Endothelial cell (in vitro differentiated cells): ENCODE measurements at places on chromosomes 13 and 19.

DNA sequence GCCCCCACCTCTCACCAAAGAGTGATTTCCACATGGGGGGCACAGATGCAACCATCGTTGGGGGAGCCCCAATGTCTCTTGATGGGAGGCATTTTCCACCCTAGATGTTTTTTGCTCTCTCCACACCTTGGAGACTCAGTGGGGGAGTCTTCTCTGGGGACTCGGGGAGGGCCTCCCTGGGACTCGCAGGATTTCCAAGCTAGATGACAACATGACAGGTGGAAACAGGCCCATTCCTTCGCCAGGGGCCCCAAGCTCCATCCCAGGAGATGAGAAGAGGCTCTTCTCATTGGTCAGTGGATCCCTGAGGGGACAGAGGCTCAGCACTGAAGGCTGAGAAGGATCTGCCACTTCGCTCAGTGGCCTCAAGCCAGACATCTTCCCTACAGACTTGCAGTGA is 12.7 kb upstream of the KIR2DL4 start:
- H3K4me3 ChIP-seq = no peak overlapping the region
- H3K4me1 ChIP-seq = no peaks in the 10 kb centered on the region
- H3K36me3 ChIP-seq = peaks cover 25% of the 10 kb centered on the region
- no peak overlapping the region for H3K27ac ChIP-seq
- DNase-seq = no peak

- peaks cover 15% of the 10 kb centered on the region for H3K4me1 ChIP-seq
- DNase-seq = no peak
- peaks cover 12% of the 10 kb centered on the region for H3K36me3 ChIP-seq
- peaks cover 14% of the 10 kb centered on the region for H3K27me3 ChIP-seq
Measured at GRCh38 chr19:41223431-41224234, 4.6 kb downstream of the AXL start.

DNA sequence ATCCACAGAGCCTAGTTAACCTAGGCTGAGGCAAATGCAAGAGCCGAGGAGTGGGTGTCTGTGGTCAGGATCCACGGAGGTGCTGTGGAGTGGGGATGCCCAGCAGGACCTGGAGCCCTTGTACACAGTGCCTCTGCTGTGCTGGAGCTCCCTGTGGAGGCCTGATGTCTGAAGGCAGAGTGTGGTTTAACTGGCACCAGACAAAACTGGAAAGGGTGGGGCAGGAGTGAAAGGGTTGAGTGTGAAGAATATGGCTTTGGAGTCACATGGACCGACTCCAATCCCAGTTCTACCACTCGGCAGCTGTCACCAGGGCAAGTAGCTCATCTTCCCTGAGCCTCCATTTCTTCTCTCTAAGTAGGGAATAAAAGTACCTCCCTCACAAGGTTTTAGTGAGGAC is 60.3 kb upstream of the GPR12 start:
- no peak overlapping the region for H3K4me3 ChIP-seq
- no peak overlapping the region for H3K27ac ChIP-seq
- H3K36me3 ChIP-seq = peaks cover 3% of the 10 kb centered on the region
- no peak for DNase-seq

DNA sequence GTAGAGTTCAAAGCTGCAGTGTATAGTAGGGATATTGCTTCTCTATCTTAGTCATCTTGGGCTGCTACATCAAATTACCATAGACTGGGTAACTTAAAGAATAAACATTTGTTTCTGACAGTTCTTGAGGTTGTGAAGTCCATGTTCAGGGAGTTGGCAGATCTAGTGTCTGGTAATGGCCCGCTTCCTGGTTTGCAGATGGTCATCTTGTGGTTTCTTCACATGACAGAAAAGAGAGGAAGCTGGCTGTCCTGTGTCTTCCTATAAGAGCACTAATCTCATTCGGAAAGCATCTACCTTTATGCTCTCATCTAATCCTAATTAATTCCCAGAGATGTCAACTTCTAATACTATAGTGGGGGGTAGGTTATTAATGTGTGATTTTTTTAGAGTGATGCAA is 6.2 kb downstream of the ZNF763 start:
- H3K4me1 ChIP-seq = no peaks in the 10 kb centered on the region
- H3K4me3 ChIP-seq = no peak overlapping the region
- H3K27ac ChIP-seq = no peak overlapping the region

DNA sequence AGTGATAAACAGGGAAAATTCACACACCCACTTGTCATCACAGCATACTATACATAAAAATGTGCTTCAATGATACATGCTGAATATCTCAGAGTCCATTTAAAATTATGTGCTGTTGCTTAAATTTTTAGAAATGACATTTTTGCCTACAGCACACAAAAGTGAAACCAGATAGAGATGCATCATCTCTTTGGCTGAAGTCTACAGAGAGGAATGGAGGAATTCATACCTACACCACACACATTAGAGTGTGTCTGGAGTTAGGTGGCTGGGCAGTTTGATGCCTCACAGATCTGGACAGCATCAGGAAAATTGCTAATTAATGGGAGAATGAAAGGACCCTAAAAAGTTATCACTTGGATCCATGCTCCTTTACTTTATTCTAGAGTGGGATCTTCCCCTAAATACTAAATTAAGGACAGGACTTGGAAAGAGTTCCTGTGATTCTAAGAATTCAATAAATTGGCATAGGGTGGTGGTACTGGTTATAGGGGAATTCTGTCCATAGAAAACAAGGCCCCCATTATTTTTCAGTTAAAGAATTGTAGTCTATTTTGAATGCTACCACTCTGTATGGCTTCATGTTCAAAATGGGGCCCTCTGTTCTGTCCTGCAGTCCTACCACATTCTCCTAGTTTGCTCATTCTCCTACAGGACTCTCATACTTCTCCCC is 41.3 kb downstream of the RCBTB2 start:
- peak overlapping the region; percentile 22 for H3K27ac ChIP-seq
- H3K4me3 ChIP-seq = peak overlapping the region; percentile 52
- peaks cover 3% of the 10 kb centered on the region for H3K27me3 ChIP-seq
- no peak for DNase-seq

DNA sequence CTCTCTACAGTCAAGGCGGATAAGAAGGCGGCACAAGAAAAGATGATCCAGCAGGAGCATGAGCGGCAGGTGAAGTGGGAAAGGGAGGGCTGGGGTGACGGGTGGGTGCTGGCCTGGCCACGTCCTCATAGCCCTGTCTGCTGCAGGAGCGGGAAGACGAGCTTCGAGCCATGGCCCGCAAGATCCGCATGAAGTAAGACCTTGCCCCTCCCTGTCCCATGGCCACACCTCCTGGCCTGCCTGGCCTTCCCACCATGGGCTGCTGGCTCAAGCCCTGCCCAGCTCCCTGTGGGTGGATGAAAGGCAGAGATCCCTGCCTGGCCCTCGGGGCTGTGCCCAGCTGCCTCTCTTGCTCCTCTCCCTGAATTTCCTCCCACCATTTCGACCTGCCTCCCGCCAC is 7.2 kb downstream of the ZNF296 start:
- peaks cover 25% of the 10 kb centered on the region for H3K36me3 ChIP-seq
- no peaks in the 10 kb centered on the region for H3K4me1 ChIP-seq
- peaks cover 2% of the 10 kb centered on the region for H3K27me3 ChIP-seq

- no peak overlapping the region for H3K27ac ChIP-seq
- no peaks in the 10 kb centered on the region for H3K27me3 ChIP-seq
- no peak overlapping the region for H3K4me3 ChIP-seq
- no peak for DNase-seq
- peaks cover 8% of the 10 kb centered on the region for H3K4me1 ChIP-seq
- H3K36me3 ChIP-seq = no peaks in the 10 kb centered on the region
Measured at GRCh38 chr13:48144413-48145035, 49.6 kb upstream of the MED4 start.

- H3K27me3 ChIP-seq = peaks cover 12% of the 10 kb centered on the region
- peaks cover 10% of the 10 kb centered on the region for H3K4me1 ChIP-seq
- H3K27ac ChIP-seq = no peak overlapping the region
- H3K36me3 ChIP-seq = no peaks in the 10 kb centered on the region
- no peak overlapping the region for H3K4me3 ChIP-seq
Measured at GRCh38 chr19:4744451-4745174, 21.0 kb upstream of the DPP9 start.

- peaks cover 3% of the 10 kb centered on the region for H3K4me1 ChIP-seq
- H3K36me3 ChIP-seq = peaks cover 29% of the 10 kb centered on the region
- H3K27me3 ChIP-seq = peaks cover 7% of the 10 kb centered on the region
- no peak for DNase-seq
Measured at GRCh38 chr19:56291867-56292266, 19.3 kb downstream of the EDDM13 start.

GRCh38 chr13:79772811-79773210 is 291.9 kb downstream of the NDFIP2 start:
- no peaks in the 10 kb centered on the region for H3K36me3 ChIP-seq
- no peak overlapping the region for H3K27ac ChIP-seq
- DNase-seq = no peak
- H3K4me1 ChIP-seq = no peaks in the 10 kb centered on the region
- no peaks in the 10 kb centered on the region for H3K27me3 ChIP-seq

DNA sequence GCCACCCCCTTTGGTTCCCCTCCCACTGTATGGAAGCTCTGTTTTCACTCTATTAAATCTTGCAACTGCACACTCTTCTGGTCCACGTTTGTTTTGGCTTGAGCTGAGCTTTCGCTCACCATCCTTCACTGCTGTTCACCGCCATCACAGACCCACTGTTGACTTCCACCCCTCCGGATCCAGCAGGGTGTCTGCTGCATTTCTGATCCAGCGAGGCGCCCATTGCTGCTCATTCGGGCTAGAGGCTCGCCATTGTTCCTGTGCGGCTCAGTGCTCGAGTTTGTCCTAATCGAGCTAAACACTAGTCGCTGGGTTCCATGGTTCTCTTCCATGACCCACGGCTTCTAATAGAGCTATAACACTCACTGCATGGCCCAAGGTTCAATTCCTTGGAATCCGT is 42.7 kb downstream of the ACTN4 start:
- peak overlapping the region; percentile 70 for H3K27ac ChIP-seq
- H3K4me3 ChIP-seq = no peak overlapping the region
- H3K27me3 ChIP-seq = peaks cover 10% of the 10 kb centered on the region

GRCh38 chr13:28375250-28375930 is 119.5 kb downstream of the FLT1 start:
- H3K4me1 ChIP-seq = peaks cover 18% of the 10 kb centered on the region
- DNase-seq = no peak
- H3K4me3 ChIP-seq = peak overlapping the region; percentile 4
- peaks cover 64% of the 10 kb centered on the region for H3K36me3 ChIP-seq

DNA sequence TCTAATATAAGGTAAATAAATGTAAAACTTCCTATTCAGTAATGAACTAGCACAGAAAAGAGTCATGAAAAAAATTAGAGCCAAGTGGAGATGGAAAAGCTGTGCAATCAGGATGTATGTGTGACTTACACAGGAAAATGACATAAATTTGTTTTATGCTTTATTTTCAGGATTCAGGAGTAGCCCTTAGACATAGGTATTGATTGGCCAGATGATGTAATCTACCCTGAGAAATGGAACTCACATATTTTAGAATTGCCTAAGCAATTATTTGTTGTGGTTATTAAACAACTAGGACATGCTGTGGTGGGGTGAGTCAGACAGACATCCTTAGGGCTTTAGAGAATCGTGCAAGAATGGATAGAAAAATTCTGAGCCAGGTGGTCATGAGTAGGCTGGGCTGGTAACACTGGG is 110.6 kb downstream of the PCDH9 start:
- DNase-seq = no peak
- no peaks in the 10 kb centered on the region for H3K36me3 ChIP-seq
- no peak overlapping the region for H3K27ac ChIP-seq
- peaks cover 7% of the 10 kb centered on the region for H3K4me1 ChIP-seq
- H3K27me3 ChIP-seq = no peaks in the 10 kb centered on the region
- no peak overlapping the region for H3K4me3 ChIP-seq

GRCh38 chr19:38673030-38673429 is 25.6 kb downstream of the ACTN4 start:
- H3K27ac ChIP-seq = no peak overlapping the region
- peaks cover 10% of the 10 kb centered on the region for H3K27me3 ChIP-seq
- H3K4me3 ChIP-seq = no peak overlapping the region

GRCh38 chr13:33277037-33277740 is 8.4 kb downstream of the STARD13 start:
- peaks cover 45% of the 10 kb centered on the region for H3K4me1 ChIP-seq
- H3K27me3 ChIP-seq = peaks cover 3% of the 10 kb centered on the region
- peak overlapping the region; percentile 19 for H3K27ac ChIP-seq
- DNase-seq = no peak
- no peak overlapping the region for H3K4me3 ChIP-seq

DNA sequence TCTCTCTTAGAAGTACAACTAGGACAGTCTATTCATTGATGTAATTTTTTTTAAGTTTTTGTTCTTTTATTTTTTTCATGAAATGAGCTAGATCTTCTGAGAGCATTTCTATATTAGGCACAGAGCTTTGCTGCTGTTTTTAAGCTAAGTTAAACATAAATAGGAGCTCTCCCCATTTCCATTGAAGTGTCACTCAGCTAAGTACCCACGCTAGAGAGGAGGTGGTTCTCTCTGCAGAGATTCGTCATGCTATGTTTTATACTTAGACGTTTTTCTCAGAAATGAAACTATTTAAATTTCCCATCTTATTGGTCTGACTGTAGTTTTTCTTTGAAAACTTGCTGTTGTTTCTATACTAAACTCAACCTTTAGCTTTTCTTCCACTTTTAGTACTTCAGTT is 271.5 kb downstream of the PCDH9 start:
- no peaks in the 10 kb centered on the region for H3K4me1 ChIP-seq
- no peak for DNase-seq
- H3K27me3 ChIP-seq = no peaks in the 10 kb centered on the region
- H3K36me3 ChIP-seq = no peaks in the 10 kb centered on the region

DNA sequence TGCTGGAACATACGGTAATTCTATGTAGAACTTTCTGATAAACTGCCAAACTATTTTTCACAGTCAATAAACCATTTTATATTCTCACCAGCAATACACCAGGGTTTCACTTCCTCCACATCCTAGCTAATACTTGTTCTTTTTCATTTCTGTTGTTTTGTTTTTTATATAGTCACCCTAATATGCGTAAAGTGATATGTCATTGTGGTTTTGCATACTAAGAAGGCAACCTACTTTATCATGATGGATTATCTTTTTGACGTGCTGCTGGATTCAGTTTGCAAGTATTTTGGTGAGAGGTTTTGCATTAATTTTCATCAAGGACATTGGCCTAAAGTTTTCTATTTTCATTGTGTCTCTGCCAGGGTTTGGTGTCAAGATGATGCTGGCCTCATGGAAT is 1384.1 kb downstream of the UQCRFS1 start:
- no peaks in the 10 kb centered on the region for H3K36me3 ChIP-seq
- no peaks in the 10 kb centered on the region for H3K27me3 ChIP-seq
- H3K4me3 ChIP-seq = no peak overlapping the region
- H3K4me1 ChIP-seq = no peaks in the 10 kb centered on the region
